Hypothalamus (tissue), 51 donors: ENCODE measurements at places on chromosomes 16 and 17.
A peak's percentile ranks its signal among the peaks of the same experiment; 100 is the strongest.

DNA sequence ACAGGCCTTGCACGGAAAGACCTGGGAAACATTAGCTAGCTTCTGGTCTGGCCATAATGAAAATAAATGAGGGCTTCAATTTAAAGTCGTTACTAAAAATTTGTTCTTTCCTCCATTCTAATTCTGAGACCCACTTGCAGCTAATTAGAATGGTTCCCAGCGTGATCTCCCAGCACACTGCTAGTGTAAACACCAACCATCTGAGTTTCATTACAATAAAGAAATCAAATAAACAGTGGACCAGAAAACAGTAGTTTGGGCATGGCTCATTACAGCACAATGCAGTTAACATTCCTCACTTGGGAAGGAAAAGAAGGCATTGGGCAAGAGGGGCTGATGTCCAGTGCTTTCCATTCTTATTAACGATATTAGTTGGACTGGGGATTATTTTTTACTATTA, 410.9 kb upstream of the SOX9 start:
- DNase-seq, result no peak

GRCh38 chr17:8029121-8029520, 9.7 kb upstream of the ALOX15B start:
- no peak for DNase-seq

- no peak for DNase-seq
Measured at GRCh38 chr16:73049091-73049490, 1.2 kb upstream of the ZFHX3 start.

DNA sequence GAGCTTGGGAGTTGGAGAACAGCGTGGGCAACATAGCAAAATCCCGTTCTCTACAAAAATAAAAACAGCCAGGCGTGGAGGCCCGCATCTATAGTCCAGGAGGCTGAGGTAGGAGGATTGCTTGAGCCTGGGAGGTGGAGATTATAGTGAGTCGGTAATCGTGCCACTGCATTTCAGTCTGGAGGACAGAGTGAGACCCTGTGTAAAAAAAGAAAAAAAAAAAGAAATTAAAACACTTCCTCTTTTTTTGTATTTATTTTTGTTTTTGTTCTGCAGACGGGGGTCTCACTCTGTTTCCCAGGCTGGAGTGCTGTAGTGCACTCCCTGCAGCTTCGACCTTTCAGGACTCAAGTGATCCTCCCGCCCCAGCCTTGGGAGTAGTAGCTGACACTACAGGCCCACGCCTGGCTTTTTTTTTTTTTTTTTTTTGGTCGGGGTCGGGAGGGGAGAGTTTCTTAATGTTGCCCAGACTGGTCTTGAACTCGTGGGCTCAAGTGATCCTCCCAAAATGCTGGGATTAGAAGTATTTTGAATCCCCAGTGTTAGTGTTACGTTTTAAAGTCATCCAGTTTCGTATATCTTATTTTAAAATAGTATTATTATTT, 1.5 kb downstream of the IST1 start:
- DNase-seq, result no peak

- no peak for DNase-seq
Measured at GRCh38 chr16:27313422-27314160, at the start of gene IL4R. Gene IL4R, plus strand, starts transcription at chr16:27313974. Its CDS starts 26,230 bp downstream, at chr16:27340204.

GRCh38 chr16:88012360-88012759, 61.1 kb downstream of the BANP start:
- no peak for DNase-seq

GRCh38 chr17:64128787-64129514, 993 bp downstream of the ERN1 start:
- no peak for DNase-seq

DNA sequence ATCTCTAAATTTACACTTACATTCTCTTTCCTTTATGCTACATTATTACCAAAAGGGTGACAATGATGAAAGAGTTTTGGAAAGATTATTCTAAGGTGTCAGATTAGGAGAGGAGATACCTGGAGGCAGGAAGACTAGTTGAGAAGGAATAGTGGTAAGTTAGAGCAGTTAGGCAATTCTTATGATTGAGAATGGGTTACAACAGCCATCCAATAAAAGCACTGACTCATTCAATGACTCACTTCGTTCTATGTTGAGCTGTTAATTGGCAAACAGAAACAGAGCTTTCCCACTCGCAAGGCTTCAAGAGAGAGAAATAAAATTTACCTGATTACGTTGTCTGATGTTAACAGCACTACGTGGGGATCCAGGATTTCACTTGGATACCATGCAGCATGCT, 5.8 kb downstream of the NUP88 start:
- DNase-seq, result no peak

DNA sequence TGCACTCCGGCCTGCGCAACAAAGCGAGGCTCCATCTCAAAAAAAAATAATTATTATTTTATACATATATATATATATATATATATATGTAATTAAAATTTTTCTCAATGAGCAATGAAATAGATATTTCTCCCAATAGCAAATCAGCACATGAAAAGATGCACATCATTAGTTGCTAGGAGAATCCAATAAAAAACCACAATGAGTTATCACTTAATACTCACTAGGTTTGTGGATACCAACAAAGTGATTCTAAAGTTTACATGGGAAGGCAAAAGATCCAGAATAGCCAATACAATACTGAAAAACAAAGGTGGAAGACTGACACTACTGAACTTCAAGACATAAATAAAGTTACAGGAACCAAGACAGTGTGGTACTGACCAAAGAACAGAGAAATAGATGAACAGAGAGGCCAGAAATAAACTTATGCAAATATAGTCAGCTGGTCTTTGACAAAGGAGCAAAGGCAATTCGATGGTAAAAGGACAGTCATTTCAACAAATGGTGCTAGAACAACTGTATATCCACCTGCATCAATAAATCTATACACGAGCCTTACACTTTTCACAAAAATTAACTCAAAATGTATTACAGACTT, 13.6 kb downstream of the SMG6 start:
- DNase-seq, result no peak

- no peak for DNase-seq
Measured at GRCh38 chr17:50115756-50116155, 14.2 kb downstream of the SAMD14 start.

DNA sequence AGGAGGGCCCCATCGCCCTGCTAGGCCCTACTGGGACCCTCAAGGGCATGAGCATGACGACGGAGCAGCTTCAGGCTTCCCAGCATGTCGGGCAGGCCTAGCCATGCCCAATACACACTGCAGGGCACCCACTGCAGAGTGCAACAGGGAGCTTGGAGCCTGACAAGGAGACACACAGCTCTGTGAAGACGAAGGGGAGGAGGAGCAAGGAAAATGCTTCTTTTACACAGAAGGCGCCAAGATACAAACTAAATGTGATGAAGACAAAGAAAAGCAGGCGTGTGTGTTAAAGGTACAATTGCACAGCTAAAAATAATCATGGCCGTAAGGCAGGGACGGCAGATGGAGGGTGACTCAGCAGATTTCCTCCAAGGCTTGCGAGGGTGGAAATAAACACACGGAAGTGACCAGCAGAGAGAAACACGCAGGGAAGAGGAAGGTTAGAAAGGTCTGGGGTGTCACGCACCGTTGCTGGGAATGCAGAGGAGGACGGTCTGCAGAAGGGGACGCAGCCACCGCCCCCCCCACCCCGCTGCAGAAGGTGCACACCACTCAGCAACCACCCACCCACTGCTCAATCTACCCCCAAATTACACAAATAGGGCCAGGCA, 108.5 kb downstream of the ZNF778 start:
- DNase-seq, result peak; percentile 43

DNA sequence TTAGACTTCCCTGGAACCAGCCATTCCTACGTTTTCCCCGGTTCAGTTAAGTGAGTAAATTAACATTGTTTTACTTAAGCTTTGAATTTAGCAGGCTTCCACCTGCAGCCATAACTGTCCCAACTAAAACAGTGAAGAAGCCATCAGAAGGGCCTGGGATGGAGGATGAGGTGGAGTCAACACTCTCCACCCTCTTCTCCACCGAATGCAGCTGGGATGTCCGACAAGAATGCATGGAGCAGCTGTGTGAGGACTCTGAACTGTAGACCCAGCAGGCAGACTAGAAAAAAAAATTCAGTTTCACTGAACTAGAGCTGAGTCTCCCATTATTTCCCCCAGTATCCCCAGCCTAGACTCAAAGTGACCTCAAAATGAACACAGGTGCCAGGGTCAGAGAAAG, 114.8 kb downstream of the C16orf95 start:
- no peak for DNase-seq
